ENCODE measurements at places on chromosomes 11 and 22.

DNA sequence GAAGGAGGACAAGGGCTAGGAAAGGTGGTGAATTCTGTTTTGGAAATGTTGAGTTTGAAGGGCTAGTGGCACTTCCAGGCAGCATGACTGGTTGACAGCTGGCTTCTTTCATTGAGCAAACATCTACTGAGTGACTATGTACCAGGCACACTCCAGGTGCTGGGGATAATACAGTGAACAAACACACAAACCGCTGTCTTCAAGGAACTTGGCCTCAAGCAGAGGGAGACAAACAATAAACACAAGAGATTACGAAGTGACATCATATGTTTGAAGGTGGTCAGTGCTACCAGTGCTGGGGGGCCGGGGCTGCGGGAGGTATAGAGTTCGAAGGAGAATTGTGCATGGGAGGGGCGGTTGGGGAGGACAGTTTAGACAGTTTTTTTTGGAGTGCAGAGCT is 197.0 kb upstream of the SORL1-AS1 start:
- no peak for DNase-seq

GRCh38 chr22:27802346-27803073 is 954 bp upstream of the MN1 start:
- DNase-seq, result no peak

GRCh38 chr22:22397875-22398524 is 110.5 kb downstream of the ZNF280B start:
- DNase-seq, result no peak

DNA sequence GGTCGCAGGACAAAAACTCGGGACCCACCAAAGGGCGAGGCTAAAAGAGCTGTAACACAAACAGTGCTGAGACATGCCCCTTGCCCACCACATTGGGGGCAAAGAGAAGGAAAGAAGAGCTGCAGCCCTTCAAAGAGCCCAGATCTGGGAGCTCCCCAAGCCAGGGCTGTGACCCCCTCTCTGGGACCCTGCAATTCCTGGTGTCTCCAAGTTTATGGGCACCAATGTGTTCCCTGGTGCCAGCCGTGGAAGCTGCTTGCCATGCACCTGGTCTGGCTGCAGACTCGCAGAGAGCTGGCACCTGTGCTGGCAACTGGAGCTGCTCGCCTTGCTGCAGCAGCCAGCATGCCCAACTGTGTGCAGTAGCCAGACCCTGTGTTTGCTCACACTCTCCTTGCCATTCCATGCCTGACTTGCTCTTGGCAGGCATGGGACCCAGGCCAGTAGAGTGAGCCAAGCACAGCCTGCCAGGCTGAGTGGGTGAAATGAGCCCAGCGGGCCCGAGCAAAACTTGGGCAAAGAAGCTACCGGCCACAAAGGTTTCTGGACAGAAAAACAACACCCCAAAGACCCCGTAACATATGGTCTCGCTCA is 16.0 kb downstream of the RRP8 start:
- DNase-seq, result no peak

- DNase-seq, result no peak
Measured at GRCh38 chr22:32731372-32731771, 70.1 kb upstream of the TIMP3 start.

DNA sequence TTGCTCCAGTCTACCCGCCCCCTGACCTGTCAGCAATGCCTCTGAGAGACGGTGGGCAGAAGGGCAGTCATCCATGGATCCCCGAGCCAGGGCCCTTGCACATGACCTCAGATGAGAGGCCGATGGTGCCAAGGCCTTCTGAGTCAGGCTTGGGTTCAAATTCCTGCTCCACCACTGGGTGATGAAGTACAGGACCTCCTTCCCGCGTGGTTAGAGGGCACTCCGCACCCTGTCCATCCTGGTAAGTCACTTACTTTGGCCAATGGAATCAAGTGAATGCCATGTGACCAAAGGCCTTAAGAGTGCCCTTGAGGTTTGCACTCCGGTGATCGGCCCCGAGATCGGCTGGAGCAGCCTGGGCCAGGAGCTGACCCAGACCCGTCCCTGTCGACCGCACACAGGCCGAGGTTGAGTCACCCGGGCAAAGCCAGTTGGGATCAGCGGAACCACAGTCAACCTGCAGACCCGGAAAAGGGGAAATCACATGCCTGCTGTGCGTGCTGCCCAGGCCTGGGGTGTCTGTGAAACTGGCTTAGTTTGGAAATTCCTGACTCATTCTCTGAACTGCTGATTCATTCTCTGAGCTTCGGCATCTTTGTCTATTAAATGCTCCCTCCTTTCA is 48.9 kb downstream of the RTL6 start:
- peak; percentile 17 for DNase-seq

DNA sequence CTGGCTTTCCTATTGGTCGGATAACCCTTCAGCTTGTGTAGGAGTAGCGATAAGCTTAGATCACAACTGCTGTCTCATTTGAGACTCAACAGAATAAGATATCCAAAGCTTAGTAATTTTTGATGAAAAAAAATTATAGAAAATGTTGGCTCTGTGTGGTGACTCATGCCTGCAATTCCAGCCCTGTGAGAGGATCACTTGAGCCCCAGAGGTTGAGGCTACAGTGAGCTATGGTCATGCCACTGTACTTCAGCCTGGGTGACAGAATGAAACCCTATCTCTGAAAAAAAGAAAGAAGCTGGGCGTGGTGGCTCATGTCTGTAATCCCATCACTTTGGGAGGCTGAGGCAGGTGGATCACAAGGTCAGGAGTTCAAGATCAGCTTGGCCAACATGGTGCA is 55.6 kb upstream of the RRM1 start:
- DNase-seq, result no peak

DNA sequence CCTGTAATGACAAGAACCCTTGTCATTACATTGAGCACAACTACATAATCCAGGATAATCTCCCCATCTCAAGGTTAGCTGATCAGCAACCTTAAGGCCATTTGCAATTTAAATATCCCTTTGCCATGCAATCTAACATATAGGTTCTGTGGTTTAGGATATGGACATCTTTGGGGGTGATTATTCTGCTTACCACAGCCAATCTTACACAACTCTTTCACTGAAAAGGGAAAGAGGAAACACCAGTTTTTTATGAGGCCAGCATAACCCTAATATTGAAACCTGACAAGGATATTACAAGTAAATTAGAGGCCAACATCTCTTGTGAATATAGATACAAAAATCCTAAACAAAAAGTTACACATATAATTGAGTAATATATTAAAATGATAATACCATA is 78.5 kb downstream of the CYP2R1 start:
- DNase-seq, result no peak

- DNase-seq, result no peak
Measured at GRCh38 chr11:66239511-66239910, 28.9 kb upstream of the RAB1B start.

DNA sequence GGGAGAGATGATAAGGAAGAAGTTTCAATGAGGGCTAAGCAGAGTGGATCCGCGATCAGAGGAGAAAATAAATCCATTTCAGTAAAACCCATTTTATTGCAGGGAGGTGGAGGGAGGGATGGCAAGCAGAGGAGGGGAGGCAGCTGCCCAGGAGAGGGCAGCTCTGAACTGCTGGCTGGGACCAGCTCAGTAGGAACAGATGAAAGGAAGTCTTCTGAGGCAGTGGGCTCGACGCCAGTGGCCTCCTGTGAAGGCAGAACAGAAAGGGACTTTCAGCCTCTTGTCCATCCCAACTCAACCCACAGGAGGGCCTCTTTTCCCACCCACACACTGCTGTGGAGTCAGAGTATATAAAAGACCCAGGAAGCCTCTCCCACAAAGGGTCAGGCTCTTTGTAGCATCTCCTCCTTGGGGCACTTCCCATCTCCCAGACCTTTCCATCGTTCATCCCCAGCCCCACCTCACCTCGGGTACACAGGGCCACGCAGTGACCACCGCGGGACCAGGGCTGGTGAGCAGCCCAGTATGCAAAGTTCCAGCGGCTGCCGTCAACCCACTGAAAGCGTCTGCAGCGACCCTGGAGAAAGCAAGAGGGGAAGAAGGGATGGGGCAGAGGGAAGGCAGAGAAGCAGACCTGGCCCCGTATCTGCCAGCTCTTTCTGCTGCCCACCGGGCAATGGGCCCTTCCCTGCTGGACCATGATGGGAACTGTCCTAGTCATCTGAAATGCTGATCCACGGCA is 3.0 kb downstream of the PRG2 start:
- DNase-seq, result no peak

GRCh38 chr11:3203221-3204043 is 15.2 kb downstream of the MRGPRG start:
- no peak for DNase-seq

DNA sequence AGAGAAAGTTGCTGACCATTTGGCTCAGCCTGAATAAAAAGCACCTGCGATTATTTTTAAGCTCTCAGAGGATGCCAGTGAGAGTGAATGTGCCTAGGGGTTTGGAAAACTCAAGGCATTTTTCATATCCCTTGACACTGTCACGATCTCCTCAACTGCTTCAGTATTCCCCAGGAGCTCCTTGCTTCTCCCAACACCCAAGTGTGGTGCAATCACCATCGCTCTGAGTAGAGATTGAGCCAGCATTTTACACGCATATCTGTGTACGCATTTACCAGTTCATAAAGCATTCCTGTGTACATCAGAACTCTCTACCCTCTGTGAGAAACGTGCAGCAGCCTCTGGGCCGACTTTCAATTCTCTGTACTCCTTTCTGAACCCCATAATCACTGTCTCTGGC is 1.3 kb downstream of the SRRD start:
- DNase-seq, result no peak

DNA sequence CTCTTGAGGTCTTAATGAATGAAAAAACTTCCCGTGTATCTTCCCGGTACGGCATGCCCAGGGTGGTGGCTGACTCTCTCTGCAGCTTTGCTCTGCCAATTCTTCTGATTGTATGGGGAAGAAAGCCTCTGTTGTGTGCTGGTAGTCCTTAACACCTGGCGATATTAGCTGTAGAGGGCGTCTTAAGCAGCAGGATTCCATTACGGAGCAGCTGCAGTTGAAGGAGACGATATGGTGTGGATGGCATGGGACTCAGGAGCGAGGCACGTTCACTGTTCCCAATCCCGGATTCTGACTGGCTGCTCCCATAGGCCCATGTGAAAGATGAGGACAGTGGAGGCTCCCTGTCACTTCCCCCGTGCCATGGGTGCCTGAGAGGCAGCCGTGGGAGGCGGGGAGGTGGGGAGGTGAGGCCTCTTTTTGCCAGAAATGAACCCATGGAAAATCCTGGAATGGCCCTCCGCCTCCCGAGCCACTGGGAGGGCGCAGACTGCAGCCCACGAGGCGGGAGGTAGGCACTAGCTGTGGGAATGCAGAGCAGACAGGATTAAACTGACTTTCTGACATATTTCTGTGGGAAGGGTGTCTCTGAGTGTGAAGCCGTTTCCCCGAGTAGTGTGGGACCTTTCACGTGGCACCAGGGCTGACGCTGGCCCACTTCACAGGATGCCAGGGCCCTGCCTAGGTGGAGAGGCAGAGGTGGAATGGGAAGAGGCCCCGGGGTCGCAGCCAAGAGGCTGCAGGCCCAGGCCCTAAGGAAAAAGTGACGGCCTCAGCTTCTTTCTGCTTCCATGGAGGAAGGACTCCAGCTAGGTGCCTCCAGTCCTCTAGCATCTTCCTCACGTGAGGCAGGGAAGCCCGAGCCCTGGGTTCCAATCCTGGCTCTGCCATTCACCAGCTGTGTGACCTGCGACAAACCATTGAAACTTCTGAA is 121.4 kb upstream of the CD82 start:
- DNase-seq, result no peak

All from non-pigmented ciliary epithelial cell (primary cell).